ENCODE measurements at places on chromosomes 7 and 10.

GRCh38 chr10:113965077-113965476, 78.6 kb upstream of the ADRB1 start:
- DNase-seq, result peak; percentile 62

DNA sequence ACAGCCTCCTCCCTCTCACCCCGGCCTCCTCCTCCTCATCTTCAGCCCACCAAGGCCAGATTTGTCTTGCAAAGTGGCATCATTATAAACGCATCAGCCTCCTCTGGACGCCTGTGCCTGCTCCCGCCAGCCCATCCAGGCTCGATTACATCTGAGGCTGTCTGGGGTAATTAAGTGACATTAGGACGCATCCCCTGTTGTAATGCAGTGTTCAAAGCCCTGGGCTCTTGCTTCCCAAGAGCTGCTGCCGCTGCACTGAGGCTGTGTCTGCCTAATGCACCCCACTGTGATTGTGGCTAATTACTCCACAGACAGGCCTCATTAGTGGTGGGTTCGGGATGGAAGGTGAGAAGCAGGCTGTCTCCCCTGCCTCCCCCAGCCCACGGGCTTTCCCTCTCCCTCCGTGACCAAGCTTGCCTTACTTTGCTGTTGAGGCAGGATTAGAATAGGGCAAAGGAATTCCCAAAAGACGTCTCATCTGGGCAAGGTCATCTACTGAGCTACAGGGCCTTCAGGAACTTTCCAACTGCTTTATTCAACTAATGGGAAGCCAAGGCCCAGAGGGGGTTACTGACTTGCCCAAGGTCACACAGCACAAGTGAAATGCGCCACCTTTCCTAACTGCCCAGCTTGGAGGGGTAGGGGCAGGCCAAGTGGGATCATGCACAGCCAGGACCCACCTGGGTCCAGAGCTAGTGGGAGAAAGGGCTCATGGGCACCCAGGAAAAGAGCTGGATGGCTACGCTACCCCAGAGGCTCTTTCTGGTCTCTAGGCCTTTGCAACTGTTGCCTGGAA, 66.2 kb upstream of the PCBD1 start:
- DNase-seq, result no peak

GRCh38 chr7:23955145-23955544, 245.1 kb downstream of the STK31 start:
- DNase-seq, result no peak

DNA sequence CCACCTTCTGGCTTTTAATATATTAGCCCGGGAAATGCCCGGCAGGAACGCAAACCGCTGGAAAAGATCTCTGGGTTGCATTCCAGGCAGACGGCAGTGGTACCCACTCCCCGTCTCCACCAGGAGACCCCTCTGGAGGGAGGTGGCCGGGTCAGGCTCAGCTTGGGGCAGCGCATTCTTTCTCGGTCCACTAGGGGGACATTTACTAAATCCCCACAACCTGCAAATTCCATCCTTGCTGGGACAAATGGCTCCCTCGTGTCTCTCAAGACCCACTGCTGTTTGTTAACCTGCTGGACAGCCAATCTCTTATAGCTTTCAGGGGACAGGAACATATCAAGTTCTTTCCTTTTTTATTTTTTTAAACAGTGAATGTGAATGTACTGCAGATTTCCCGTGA, 45.8 kb upstream of the CARD11 start:
- DNase-seq, result no peak

- DNase-seq, result no peak
Measured at GRCh38 chr10:88256013-88256680, 327.0 kb downstream of the RNLS start.

- DNase-seq, result peak; percentile 24
Measured at GRCh38 chr7:10412422-10413019, 561.2 kb upstream of the PHF14 start.

GRCh38 chr10:76429368-76430060, 998.1 kb downstream of the LRMDA start:
- no peak for DNase-seq

- no peak for DNase-seq
Measured at GRCh38 chr7:17774248-17774647, 166.0 kb downstream of the SNX13 start.

DNA sequence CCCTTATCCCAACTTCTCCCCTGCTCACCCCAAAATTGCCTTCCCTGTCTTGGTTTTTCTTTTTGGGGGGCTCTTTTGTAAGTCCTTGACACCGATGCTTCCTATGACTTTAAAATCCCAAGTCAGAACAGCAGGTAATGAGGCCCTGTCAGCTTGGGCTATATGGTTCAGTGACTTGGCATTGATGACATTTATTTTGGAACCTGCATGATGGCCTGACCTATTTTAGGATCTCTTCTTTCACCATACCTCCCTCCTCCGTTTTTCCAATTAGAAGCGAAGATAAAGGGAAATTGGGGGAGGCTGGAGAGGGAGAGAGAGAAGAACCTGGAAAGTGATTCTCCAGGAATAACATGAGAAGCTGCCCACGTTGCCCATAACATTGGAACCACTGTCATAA, 424.9 kb upstream of the AUTS2 start:
- DNase-seq, result no peak

GRCh38 chr7:25215694-25216335, 12.5 kb downstream of the NPVF start:
- DNase-seq, result no peak

DNA sequence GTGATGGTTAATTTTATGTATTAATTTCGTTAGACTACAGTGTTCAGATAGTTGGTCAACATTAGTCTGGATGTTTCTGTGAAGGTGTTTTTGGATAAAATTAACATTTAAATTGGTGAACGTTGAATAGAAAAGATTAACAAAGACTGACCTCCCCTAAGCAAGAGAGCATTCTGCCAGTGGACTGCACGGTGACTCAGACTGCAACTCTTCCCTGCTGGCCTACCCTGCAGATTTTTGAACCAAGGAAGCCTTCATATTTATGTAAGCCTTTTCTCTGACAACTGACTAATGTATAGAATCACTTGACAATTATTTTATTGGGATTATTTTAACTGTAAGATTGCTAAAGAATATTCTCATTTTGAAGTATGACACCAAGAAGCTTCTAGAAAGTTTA, 7.9 kb upstream of the ZNF248 start:
- no peak for DNase-seq

- DNase-seq, result no peak
Measured at GRCh38 chr10:24292304-24293293, 83.7 kb downstream of the KIAA1217 start.

DNA sequence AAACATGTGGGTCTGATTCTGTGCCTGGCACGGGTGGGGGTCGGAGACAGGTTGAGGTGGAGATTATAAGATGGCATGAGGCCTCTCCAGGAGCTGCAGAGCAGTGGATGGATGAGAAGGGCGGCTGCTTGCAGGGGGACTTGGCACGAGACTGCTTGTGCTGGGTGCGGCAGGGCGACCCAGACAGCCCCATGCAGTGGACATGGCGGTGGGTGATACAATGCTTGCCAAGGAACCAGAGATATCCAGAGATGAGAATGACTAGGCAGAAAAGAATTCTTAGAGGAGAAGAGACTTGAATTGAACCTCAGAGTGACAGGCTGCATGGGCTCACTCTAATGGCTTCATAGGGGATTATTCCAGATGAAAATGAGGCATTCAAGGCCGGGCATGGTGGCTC, 145.4 kb downstream of the NEURL1 start:
- no peak for DNase-seq

DNA sequence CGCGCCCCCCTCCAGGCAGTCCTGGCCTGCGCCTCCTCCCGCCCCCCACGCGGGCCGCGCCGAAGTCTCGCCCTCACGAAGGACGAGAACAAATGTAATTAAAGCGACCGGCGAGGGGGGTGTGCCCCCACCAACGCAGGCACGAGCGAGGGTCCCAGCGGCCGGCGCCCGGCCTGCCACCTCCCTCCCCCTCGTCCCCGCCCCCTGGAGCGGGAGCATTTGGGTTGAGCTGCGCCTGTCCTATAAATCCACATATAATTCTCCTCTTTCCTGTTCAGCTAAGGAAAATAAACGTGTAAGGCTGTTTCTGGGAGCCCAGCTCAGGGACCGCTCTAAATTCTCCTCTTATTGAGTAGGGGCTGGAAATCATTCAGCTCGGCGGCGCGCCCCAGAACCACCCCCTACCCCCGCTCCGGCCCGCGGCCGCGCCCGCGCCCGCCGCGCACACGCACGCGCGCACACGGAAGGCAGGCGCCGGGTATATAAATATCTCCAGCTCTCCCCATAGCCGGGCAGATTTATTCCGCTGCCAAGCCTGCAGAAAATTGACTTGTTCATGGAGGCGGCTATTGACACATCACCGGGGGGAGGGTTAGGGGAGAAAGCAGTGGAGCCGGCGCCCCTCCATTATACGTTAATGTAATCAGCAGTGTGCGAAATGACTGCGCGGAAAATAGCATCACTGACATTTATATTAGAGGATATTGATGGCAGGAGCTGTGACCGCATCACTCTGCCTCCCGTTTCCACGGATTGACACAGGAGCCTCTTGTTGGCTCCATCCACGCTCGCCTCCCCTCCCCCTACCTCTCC, 61.6 kb upstream of the BTRC start:
- no peak for DNase-seq

- DNase-seq, result no peak
Measured at GRCh38 chr7:104791080-104791479, 222.9 kb upstream of the KMT2E start.

- no peak for DNase-seq
Measured at GRCh38 chr7:47937065-47937687, 11.1 kb downstream of the PKD1L1 start.

GRCh38 chr7:114949231-114949630, 27.3 kb downstream of the MDFIC start:
- DNase-seq, result no peak

- no peak for DNase-seq
Measured at GRCh38 chr10:103947799-103948516, 19.0 kb upstream of the SLK start.

GRCh38 chr7:6647080-6647479, 10.0 kb downstream of the ZNF316 start:
- no peak for DNase-seq

DNA sequence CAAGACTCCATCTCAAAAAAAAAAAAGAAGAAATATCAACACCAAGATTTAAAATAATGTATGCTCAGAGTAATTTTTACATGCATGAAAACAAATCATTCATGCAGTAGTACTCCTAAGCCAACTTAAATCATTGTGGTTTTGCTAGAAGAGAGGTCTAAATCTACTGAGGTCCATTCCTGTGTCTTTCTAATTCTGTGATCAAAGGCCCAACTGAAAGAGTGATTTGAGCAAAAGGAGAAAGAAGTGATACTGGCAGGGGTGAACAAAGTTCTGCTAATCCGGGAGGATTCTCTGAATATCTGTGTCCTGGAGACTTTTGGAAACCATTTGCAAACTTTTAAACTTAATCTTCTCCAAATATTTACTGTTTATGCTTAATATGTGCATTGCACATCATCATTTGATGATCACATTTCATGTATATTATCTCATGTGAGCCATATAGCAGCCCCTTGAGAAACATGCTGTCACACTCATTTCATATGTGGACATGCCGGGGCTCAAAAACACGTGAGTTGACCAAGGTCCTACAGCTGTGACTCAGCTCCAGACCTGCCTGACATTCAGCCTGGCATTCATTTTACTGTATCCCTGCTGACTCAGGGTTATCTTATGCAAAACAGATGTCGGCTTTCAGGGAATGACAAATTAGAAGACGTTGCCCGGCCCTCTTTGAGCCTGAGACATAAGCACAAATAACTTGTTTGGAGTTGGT, 76.4 kb downstream of the FAM107B start:
- no peak for DNase-seq

DNA sequence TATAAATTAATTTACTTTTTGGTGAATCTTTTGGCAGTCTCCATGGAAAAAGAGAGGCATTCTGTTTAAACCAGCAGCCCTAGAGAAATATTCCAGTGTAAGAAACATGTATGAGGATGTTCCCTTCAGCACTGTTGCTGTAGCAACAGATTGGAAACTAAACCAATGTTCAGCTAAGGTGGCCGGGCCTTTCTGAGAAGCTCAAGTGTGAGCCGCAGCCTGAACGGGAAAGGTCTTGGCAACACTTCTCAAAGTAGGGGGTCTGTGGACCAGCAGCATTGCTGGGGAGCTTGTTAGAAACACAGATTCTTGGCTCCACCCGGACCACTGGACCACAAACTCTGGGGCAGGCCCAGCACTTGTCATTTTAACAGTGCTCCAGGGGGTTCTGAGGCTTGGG, 36.2 kb downstream of the RAMP3 start:
- DNase-seq, result no peak

DNA sequence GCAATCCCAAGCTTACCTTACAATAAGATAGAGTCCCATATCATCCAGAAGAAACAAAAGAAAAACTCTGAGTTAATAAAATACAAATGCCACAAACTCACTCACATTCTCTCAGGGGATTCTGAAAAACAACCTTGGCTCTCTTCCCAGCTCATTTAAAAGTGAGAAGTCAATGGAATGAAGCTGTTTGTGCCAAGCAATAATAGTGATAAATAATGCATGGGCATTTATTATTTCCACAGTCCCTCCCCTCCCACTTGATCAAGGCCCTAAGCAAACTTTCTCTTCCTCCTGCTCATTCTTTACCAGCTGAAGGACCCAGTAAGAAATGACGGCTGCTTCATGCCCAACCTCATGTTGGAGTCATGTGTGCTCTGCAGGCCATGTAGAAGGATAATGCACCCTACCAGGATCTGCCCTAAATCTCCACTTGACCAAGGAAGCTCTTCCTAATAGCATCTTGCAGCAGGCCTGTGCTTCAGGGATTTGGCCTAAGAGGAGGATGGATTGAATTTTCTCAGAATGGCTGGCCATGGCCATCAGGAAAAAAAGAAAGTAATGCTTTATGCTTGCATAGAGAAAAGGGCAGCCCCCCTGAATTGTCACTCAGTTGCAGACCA, 451.3 kb downstream of the GPAM start:
- DNase-seq, result no peak

DNA sequence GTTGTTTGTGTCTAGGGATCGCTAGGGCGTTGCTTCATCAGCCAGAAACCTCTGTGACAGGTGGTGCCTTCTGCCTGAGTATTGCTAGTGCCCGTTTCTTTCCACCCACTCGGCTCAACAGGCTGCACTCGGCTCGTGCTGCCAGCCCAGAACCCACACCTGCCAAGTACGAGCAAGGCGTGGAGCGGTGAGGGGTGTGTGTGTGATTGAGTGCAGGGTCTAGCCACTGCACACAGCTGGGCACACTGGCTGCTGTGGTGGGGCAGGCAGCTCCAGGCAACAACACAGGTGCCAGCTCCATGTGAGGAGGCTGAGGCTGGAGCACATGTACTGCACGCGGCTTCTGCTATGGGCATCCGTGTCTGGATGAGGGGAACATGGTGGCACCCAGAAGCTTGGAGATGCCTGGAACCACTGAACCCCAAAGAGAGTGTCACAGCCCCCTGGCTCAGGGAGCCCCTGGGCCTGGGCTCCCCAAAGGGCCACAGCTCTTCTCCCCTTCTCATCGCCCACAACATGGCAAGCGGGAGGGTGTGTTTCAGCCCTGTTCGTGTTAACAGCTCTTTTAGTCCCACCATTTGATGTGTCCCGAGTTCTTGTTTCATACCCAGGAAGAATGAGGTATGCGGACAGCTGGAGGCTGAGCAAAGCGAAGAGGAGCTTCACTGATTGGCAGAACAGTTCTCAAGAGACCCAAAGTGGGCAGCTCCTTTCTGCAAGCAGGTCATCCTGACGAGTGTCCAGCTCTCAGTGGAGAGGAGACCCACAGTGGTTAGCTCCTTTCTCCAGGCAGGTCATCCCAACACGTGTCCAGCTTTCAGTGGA, 78.1 kb downstream of the HDAC9 start:
- DNase-seq, result no peak

- DNase-seq, result no peak
Measured at GRCh38 chr7:150801242-150801945, 825 bp downstream of the TMEM176A start.
